Heart right ventricle (tissue), 16 donors: ENCODE measurements at places on chromosomes 7 and 10. TPM values are rescaled to one million over a fixed set of nuclear protein-coding genes. Genes with fewer than 3 reads are reported as not detected.
A peak's percentile ranks its signal among the peaks of the same experiment; 100 is the strongest.

UPK3B gene
- 0.24 TPM for total RNA-seq

GRCh38 chr10:68572151-68572550 lies 12.0 kb downstream of the TET1 start:
- no peak overlapping the region for H3K27ac ChIP-seq
- H3K36me3 ChIP-seq: no peaks in the 10 kb centered on the region
- DNase-seq: no peak
- no peaks in the 10 kb centered on the region for H3K4me1 ChIP-seq

- peaks cover 4% of the 10 kb centered on the region for H3K36me3 ChIP-seq
- peaks cover 19% of the 10 kb centered on the region for H3K27me3 ChIP-seq
- H3K27ac ChIP-seq: no peak overlapping the region
- DNase-seq: no peak
Measured at GRCh38 chr10:69516316-69516715, 56.9 kb downstream of the NEUROG3 start.

DNA sequence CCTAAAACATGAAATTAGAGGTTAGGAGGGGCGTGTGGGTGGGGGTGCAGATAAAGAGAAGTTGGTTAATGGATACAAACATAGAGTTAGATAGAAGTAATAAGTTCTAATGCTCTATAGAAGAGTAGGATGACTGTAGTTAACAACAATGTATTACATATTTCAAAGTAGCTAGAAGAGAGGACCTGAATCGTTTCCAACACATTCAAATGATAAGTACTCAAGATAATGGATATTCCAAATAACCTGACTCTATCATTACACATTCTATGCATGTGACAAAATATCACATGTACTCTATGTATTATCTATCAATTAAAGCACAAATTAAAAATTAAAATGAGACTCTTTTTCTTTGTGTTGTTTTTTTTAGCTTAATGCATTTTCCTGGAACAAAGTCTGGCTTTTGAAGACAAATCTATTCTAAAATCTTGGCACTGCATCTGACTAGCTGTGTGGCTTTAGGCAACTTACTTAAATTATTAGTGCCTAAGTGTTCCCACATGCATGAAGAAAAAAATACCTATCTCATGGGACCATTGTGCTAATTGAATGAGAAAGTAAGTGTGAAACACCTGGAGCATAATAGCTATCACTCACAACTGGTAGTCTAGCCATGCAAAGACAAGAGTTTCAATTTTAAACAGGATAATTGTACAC lies 75.7 kb downstream of the SEMA3C start:
- H3K27ac ChIP-seq: no peak overlapping the region
- peaks cover 3% of the 10 kb centered on the region for H3K4me1 ChIP-seq
- H3K4me3 ChIP-seq: no peak overlapping the region
- no peaks in the 10 kb centered on the region for H3K36me3 ChIP-seq

GRCh38 chr7:17152721-17153120 lies 145.7 kb upstream of the AHR start:
- no peak overlapping the region for H3K4me3 ChIP-seq
- H3K27ac ChIP-seq: no peak overlapping the region
- DNase-seq: no peak
- no peaks in the 10 kb centered on the region for H3K36me3 ChIP-seq
- no peaks in the 10 kb centered on the region for H3K4me1 ChIP-seq

COL28A1 gene
- 1.2 TPM for total RNA-seq

GRCh38 chr7:149871576-149871975 lies 2.2 kb upstream of the ATP6V0E2 start:
- no peaks in the 10 kb centered on the region for H3K36me3 ChIP-seq
- H3K4me3 ChIP-seq: no peak overlapping the region
- no peaks in the 10 kb centered on the region for H3K27me3 ChIP-seq
- H3K27ac ChIP-seq: no peak overlapping the region
- DNase-seq: no peak
- peaks cover 53% of the 10 kb centered on the region for H3K4me1 ChIP-seq

- no peaks in the 10 kb centered on the region for H3K4me1 ChIP-seq
- H3K27me3 ChIP-seq: no peaks in the 10 kb centered on the region
- no peak overlapping the region for H3K27ac ChIP-seq
- H3K4me3 ChIP-seq: no peak overlapping the region
- no peak for DNase-seq
- no peaks in the 10 kb centered on the region for H3K36me3 ChIP-seq
Measured at GRCh38 chr7:35546691-35547429, 148.1 kb downstream of the HERPUD2 start.

GRCh38 chr7:66687186-66687585 lies 53.3 kb upstream of the RABGEF1 start:
- H3K36me3 ChIP-seq: peaks cover 4% of the 10 kb centered on the region
- no peak overlapping the region for H3K27ac ChIP-seq
- H3K4me1 ChIP-seq: peaks cover 8% of the 10 kb centered on the region

- H3K4me1 ChIP-seq: peaks cover 10% of the 10 kb centered on the region
- peak; percentile 60 for DNase-seq
- H3K27me3 ChIP-seq: no peaks in the 10 kb centered on the region
- no peaks in the 10 kb centered on the region for H3K36me3 ChIP-seq
- H3K27ac ChIP-seq: no peak overlapping the region
Measured at GRCh38 chr10:15209827-15210509, 41.5 kb upstream of the NMT2 start.

- no peak overlapping the region for H3K4me3 ChIP-seq
- no peak overlapping the region for H3K27ac ChIP-seq
- no peak for DNase-seq
- no peaks in the 10 kb centered on the region for H3K27me3 ChIP-seq
- H3K36me3 ChIP-seq: no peaks in the 10 kb centered on the region
- H3K4me1 ChIP-seq: no peaks in the 10 kb centered on the region
Measured at GRCh38 chr10:127236266-127236665, 39.9 kb upstream of the INSYN2A start.

DNA sequence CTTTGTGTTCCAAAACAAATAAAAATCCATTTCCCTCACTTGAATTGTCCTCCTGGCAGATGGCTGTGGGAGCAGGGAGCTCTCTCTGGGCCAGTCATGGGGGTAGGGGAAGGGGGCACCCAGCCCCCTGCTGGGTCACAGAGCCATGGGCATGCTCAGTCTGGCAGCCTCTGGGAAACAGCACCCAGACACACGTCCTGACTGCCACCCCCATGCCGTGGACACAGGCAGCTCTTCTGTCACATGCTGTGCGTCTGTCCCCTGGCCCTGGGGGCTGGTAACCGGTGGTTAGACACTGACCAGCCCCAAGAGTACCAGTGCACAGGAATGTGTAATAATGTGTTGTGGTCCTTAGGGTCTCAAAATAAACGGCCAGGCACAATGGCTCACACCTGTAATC lies 47.0 kb downstream of the RASGEF1A start:
- H3K27me3 ChIP-seq: peaks cover 20% of the 10 kb centered on the region
- no peak overlapping the region for H3K4me3 ChIP-seq
- peak; percentile 2 for DNase-seq
- H3K36me3 ChIP-seq: no peaks in the 10 kb centered on the region
- no peak overlapping the region for H3K27ac ChIP-seq

DNA sequence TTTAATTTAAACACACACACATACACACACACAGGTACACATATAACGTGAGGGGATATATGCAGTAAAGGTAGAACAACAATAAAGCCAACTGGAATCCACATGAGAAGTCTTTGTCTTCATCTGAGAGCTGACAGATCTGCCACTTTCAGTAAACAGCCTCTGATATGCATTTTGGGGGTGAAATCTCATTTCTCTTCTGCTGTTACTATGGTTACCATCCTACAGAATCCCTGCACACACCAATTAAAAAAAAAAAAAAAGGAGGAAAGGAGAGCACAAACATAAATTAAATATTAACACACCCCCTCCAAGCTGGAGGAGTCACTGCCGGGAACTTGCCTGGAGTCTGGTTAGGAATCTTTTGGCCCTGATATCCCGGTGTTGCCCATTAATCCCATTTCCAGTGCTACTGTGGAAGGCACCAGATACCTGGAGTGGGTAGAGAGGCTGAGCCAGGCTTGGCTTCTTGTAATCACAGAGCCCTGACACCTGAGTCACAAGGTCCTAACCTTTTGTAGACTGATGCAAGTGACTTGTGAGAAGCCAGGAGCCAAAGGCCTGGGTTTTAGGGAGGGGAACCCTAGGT lies 169.1 kb downstream of the LHFPL3 start:
- H3K36me3 ChIP-seq: no peaks in the 10 kb centered on the region
- H3K4me1 ChIP-seq: no peaks in the 10 kb centered on the region
- no peak overlapping the region for H3K27ac ChIP-seq
- H3K4me3 ChIP-seq: no peak overlapping the region

GRCh38 chr7:24816868-24817267 lies 59.6 kb upstream of the GSDME start:
- H3K27me3 ChIP-seq: no peaks in the 10 kb centered on the region
- no peak for DNase-seq
- no peak overlapping the region for H3K4me3 ChIP-seq

GRCh38 chr7:68470836-68471435 lies 1127.3 kb upstream of the AUTS2 start:
- no peak overlapping the region for H3K27ac ChIP-seq
- DNase-seq: no peak
- peaks cover 3% of the 10 kb centered on the region for H3K27me3 ChIP-seq
- H3K36me3 ChIP-seq: no peaks in the 10 kb centered on the region
- no peak overlapping the region for H3K4me3 ChIP-seq

IDE gene
- total RNA-seq: 43.1 TPM
